Cerebellum (tissue), 4 donors: ENCODE measurements at places on chromosomes 13 and 19. TPM values are rescaled to one million over a fixed set of nuclear protein-coding genes. Genes with fewer than 3 reads are reported as not detected.

DNA sequence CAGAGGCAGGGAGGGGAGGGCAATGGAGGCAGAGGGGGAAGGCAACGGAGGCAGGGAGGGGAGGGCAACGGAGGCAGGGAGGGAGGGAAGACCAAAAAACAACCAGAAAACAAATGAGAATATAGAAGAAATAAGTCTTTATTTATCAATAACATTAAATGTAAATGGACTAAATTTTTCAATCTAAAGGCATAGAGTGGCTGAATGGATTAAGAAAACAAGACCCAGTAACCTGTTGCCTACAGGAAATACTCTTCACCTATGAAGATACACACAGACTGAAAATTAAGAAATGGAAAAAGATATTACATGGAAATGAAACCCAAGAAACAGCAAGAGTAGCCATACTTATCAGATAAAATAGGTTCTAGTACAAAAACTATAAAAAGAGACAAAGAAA lies 536.3 kb downstream of the TBC1D4 start:
- no peak for DNase-seq

DNA sequence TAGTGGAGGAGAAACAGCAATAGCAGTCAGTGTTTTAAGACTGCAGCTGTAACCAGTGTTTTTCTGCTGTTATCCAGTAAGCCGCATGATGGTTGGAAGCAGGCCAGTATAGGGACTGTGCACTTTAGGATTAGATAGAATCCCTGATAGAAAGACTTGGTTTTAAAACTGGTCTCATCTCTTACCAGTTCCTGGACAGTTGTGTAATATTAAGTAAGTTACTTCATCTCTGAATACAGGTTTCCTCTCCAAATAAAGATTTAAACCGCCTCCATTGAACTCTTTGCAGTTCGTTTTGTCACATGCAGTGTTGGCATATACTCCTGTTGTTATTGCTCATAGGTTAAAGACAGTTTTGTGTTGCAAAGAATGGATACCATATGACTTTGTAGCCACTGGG lies 25.6 kb downstream of the URI1 start:
- no peak for DNase-seq

DNA sequence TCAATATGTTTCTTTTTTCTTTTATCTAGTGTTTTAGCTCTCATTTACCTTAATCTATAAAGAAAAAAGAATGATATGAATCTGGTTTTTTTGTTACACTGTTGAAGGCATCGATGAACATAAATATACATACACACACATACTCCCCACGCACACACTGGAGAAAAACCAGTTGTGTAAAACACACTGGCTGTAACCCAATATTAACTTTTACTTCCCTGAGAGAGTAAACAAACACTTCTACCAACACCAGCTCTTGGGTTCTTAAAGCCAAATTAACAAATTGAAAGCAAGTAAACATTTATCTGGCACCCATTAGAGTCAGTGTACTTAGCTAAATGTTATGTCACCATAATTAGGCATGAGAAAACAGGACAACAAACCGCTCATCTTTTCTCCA lies 145.7 kb downstream of the ABCC4 start:
- DNase-seq = no peak

DNA sequence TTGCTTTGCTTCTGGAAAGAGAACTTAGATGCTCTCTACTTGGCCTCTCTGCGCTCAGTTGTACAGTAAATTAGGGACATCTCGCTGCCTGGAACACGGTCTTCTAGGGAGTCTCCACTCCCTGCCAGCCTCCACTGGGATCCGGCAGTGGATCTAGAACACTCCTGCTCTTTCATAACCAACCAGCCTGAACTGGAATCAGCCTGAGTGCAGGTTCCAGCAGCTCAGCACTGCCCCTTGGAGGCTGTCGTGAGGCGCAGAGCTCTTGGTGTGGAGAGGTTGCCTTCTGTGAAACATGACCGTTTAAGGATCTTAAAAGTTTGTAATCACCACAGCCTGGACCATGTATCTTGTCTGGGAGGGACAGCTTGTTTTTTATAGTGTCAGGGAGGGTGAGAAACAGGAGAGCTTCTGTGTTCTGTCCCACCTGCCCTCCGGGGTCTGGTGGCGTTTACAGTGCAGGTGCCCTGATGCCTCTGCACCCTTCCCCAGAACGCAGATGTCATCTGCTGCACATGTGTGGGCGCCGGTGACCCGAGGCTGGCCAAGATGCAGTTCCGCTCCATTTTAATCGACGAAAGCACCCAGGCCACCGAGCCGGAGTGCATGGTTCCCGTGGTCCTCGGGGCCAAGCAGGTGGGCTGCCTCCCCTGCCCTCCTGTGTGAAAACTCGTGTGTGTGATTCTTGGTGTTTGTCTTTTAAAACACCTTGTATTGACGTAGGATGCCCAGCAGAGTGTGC lies 24.8 kb downstream of the UPF1 start:
- DNase-seq = peak; percentile 89

DNA sequence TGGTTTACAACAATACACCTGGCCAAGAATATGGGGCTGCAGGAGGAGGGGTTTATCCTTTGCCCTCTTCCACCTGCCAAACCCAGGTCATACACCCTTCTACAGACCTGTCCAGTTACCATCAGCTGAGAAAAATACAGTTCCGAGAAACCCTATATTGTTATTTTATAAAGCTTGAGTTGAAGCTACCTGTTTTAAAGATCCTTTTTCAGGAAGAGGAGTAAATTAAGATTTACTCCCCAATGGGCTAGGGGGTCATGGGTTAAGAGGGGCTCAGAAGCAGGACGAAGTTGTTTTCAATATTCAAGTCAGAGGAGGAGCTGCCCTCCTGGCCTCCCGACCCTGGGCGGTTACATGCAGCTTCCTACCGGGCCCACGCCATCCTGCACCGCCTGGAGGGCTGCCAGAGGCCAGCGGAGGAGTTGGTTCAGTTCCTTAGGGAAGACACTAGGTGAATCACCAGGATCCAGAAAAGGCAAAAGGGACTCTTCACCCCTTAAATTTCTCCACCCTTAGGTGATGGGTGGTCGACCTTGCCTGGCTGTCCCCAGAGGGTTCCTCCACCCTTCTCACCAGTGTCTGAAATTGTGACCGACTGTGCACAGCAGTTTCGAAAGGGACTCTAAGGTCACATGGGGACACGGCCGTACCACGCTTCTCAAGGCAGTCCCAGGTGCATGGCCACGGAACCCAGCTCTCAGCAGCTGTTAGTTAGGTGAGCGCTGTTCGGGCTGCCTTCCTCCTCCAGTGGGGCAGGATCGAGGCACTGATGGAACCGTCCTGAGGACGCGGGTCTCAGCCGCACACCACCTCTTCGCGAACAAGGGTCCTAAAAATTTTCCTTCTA lies 1.2 kb downstream of the GJB2 start:
- DNase-seq = no peak

DNA sequence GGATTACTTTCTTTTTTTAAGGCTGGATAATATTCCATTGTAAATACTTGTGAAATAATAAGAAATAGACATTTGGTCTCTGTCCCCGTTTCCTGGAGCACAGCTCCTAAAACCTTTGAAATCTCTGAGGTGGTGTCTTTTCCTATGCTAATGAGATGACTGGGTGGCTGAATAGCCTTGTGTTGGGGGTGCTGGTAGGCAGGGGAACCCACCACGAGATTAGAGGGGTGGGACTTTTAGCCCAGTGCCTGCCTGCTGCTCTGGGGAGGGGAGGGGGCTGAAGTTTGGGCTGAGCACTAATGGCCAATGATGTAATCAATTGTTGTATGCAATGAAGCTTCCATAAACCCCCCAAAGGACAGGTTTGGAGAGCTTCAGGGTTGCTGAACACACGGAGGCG lies 175.7 kb downstream of the FGF9 start:
- DNase-seq = no peak

DNA sequence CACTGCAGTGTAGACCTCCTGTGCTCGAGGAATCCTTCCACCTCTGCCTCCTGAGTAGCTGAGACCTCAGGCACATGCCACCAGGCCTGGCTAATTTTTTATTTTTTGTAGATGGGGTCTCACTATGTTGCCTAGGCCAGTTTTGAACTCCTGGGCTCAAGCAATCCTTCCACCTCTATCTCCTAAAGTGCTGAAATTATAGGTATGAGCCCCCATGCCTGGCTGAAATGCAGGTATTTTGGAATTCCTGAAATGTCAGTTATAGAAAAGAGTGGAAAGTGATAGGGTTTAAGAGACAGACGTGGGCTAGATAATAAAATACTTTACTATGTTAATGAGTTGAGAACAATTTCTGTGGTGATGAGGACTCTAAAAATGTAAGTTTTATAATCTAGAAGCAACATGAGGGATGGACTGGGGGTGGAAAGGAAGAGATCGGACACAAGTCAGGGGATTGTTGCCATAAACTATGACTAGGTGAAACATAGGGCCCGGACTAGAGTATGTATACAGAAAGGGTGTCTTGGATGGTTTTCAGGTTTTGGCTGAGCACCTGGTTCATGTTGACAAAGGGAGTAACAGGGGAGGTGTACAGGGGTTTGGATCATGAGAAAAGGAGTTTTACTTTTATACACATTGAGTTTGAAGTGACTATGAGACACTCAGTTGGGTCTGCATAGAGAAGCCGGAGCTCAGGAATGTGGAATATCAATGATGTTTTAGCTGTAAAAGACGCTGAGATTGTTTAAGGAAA lies 165.6 kb upstream of the STARD13 start:
- DNase-seq = no peak

GRCh38 chr13:49627831-49628652 lies at the start of gene ARL11:
Gene ARL11 (plus strand): TSS chr13:49628507. CDS start chr13:49630448, 1,941 bp downstream.
- DNase-seq = no peak

DNA sequence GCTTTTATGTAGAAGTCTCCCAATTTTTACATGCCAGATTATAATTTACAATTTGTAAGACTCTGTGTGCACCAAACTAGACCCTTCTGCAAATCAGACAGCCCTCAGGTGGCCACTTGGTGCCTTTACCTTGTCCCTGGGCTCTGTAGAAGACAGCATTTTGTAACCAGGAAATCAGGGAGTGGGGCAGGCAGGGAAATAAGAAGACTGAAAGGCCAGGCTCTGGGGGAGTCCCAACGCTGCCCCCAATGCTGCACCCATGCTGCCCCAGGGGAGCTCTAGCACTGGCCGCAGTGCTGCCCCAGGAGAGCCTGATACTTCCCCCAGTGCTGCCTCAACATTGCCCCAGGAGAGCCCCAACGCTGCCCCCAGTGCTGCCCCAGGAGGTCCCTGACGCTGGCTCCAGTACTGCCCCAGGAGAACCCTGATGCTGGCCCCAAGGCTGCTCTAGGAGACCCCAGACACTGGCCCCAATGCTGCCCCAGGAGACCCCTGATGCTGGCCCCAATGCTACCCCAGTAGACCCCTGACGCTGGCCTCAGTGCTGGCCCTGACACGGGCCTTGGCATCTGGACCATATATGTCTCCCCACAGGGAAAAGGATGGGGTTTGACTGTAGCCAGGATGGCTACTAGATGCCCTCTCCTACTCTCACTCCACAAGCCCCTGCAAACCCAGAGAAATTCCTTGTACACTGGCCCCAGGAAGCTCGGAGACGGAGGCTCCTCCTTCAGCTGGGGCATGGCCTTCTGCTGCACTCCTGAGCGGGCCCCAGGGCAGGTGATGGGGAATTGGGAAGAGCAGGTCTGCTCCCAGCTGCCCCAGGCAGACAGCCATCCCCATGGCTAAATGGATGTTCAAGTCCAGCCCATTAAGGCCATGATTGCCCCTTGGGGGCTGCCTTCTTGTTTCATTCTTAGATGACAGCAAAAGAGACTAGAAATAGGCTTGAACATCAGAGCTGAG lies 23.6 kb downstream of the VSTM2B start:
- no peak for DNase-seq

DNA sequence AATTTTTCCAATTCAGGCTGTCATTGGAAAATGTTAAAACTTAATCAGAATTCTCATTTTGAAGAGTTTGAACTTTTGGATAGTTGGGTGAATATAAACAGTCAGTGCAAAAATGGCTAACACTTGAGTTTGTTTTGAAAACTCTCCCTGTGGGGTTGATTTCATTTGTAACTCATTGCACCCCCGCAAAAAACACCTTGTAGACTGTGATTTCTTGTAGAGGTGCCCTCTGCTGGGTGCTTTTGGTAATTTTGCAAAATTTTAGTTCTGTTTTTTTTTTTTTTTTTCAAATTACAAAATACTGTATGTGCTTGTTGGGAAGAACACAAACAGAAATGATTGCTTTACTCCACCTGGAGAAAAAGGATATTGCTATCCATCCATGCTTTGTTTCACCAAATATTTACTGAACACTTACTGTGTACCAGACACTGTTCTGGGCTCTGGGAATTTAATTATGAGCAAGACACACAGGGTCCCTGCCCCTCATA lies 28.2 kb upstream of the GPI start:
- peak; percentile 36 for DNase-seq

GRCh38 chr19:3479834-3480215 lies 500 bp downstream of the SMIM24 start:
- DNase-seq = no peak

GRCh38 chr19:38702278-38702677 lies 42.0 kb downstream of the CAPN12 start:
- DNase-seq = no peak

DNA sequence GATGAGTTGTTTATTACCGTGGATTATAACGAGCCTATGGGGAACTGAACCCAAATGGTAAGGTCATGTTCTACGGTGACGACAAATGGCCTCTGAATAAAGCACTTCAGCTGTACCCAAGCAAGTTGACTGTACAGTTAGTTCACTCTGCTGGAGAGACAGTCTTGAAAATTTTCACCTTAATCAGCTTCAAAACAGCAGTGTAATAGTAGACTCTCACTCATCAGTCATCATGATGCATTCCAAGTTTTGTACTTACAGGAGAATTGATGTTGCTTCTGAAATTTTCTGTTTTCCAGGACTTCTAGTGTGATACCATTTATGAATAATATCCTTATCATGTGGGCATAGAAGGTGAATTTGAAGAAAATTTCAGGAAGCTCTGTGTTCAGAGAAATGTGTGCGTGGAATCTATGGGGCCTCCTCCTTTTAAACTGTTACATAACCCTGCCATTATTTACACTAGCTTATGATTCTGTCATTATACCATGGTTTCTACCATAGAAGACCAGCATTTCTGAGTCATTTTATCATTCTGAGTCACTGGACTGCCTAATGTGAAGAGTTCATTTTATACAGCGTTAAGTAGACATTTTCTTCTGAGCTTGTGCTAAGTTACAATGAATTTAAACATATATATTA lies 96.9 kb downstream of the WDFY2 start:
- DNase-seq = no peak

DNA sequence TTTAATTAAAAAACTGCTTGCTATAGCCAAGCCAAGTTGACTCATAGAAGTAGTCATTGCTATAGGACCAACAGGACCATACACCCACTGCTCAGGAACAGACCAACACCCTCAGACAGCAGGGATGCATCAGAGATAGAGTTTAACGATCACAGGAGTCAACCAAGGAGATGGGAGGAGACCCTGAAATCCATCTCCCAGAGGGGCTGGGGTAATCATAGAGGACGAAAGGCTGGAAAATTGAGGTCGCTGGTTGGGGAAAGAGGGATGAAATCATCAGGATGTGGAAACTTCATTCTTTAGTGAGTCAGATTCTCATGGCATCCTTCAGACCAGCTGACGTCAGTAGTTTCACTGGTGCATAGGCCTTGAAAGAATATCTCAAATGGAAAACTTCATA lies 160.4 kb upstream of the GPC6 start:
- no peak for DNase-seq

GRCh38 chr13:113877149-113877990 lies 13.5 kb upstream of the GAS6 start:
- no peak for DNase-seq

ALOX5AP gene
- total RNA-seq = 2.8 TPM

CDC42EP5 gene
- 3.9 TPM for total RNA-seq

SERPINE3 gene
- 0.27 TPM for total RNA-seq

FXYD5 gene
- 1.00 TPM for total RNA-seq
